ENCODE measurements at places on chromosomes 13 and 19.

- no peak for DNase-seq
These were observed 124.0 kb downstream of the ITGBL1 start for GRCh38 chr13:101576455-101576854.

- DNase-seq, result no peak
These were observed 112.4 kb downstream of the KATNAL1 start for GRCh38 chr13:30194906-30195305.

GRCh38 chr19:32599736-32600157, 18.8 kb downstream of the PDCD5 start:
- peak; percentile 43 for DNase-seq

DNA sequence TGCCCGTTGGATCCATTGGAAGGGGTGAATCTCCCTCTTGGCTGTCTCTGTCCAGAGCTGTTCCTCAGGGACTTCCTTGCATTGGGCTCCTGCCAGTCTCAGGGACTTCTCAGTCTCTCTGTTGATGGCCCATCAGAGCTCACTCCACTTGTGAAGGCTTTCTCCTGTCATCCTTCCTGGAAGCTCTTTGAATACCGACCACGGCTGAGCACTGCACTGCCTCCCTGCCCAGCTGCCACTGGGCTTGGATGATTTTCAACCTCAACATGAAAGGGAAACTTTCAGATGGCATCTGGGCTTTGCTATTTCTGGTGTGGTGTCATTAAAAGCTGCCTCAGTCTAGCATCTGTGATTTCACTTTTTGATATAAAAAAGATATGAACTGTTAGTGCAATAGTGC, 66.1 kb upstream of the ANKRD10 start:
- DNase-seq, result no peak

DNA sequence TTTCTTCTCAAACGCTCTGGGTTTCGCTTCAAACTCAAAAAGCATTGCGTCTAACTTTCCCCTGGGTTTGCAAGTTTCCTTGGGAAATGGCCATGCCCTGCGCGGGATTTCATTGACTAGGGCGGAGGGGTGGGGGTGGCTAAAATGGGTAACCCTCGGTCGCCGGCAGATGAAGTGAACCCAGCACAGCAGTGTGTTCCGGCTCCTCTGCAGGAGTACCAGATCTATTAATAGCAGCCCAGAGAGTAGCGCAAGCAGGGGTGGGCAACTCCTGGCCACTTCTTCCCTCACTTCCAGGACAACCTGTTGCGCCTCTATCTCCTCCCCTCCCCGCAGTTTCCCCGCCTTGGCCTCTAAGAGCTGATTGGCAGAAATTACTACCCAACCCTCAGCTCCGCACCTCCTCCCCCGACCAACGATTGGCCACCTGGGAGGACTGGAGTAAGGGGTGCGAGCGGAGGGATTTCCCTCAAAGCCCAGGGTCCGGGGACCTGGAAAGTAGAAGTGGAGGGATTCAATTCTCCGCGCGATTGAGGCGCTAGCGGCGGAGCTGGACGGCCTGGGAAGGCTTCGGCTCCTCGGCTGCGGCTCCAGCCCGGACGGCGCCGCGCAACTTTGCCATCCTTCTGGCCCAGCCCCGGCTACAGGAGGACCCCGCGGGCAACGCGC, at the start of gene FREM2:
Gene FREM2, plus strand, starts transcription at position 501 of the 669 bp plus-strand sequence. CDS start 268 bp downstream, outside the sequence.
- no peak for DNase-seq
